ENCODE measurements at places on chromosomes 3 and 15.
A peak's percentile ranks its signal among the peaks of the same experiment; 100 is the strongest.

GRCh38 chr3:14539384-14539741 is 779 bp downstream of the GRIP2 start:
- DNase-seq, result no peak

GRCh38 chr15:45414215-45414885 is 36.0 kb upstream of the GATM start:
- DNase-seq, result no peak

DNA sequence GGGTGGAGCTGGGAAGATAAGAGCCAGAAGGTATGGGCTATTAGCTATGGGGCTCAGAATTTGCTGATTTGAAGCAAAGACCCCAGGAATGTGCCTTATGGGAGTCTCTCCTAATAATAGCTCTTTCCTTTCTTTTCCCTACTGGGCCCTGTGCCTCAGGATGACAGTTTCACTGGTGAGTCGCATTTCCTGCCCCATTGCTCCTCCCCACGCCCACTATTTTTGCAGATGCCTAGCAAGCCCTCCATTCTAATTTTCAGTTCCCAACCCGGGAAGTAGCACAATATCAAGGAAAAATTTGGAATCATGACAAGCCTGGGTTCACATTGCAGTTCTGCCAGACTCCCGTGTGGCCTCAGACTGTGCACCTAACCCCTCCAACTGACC is 583 bp downstream of the IL17RE start:
- DNase-seq, result no peak

DNA sequence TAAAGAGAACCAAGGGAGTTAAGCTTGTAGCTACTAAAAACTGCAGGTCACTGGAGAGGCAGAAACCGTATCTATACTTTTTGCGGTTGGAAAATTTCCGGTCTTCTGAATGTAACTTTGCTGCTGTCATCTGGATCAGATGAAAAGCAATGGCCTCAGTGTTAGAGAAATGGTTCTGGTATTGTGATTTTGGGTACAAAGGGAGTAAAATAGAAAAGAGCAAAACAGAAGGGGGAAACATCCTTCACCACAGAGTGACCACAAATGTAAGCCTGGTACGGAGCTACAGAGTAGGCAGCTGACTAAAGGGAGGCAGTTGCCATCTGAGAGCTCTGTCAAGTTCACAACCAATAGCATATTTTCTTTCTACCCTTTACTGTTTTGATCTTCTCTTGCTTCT is 5.6 kb downstream of the CD96 start:
- DNase-seq, result no peak

- DNase-seq, result no peak
Measured at GRCh38 chr3:24344784-24345439, 149.7 kb downstream of the THRB start.

GRCh38 chr3:120424506-120424905 is 26.3 kb downstream of the FSTL1 start:
- DNase-seq, result no peak

GRCh38 chr15:70535071-70535954 is 228.0 kb downstream of the UACA start:
- DNase-seq, result no peak

GRCh38 chr15:71359246-71359645 is 244.0 kb downstream of the THSD4 start:
- DNase-seq, result no peak

GRCh38 chr3:45387636-45388348 is 584 bp upstream of the LARS2 start:
- DNase-seq, result no peak

DNA sequence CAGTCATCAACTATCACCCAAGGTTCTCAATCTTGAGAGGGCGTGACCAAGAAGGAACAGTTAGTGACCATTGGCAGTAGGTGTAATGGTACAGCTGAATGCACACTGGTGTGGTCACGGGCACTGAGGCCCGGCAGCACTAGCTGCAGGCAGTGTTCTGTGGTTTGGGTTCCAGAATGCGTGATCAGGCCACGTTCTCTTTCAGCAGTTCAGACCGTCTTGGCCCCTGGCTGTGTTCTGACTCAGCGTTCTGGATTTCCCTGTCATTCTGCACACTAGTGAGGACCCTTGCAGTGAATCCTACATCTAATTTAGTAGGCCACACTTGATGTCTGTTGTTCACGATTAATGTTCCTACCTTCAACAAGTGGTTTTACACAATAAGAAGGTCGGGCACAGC is 220.5 kb upstream of the SLCO3A1 start:
- no peak for DNase-seq

DNA sequence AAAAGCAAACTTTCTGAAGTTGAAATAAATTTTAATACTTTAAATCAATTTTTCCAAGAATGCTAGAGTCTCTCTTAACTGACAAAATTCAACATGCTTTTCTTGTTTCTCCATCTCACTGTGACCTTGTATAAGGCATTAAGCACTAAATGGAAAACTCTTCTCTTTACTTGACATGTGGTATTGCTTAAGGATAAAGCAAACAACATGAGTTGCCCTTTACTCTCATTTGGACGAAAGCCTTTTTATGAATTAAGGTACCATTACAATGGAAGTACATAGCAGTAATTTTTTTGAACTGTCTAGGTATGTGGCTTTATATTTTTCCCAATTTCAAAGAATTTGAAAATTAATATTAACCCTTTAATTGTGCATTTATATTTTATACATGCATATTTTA is 1.4 kb downstream of the STRIT1 start:
- DNase-seq, result no peak

DNA sequence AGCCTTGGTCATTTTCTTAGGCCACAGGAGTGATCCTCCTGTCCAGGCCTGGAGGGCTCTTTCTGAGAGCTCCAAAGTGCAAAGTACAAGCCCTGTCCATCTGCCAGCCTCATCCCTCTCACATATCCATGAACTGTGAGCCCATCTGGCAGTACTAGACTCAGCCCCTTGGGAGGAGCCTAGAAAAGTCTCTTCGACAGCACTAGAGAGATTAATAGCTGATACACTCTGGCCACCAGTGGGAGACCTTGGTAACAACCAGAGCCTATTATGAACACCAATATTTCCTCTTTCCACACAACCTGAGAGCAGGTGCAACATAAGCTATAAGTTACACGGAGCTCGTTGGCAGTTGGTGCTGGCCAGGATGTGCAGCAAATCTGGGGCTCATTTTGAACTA is 59.5 kb upstream of the DCLK3 start:
- no peak for DNase-seq

DNA sequence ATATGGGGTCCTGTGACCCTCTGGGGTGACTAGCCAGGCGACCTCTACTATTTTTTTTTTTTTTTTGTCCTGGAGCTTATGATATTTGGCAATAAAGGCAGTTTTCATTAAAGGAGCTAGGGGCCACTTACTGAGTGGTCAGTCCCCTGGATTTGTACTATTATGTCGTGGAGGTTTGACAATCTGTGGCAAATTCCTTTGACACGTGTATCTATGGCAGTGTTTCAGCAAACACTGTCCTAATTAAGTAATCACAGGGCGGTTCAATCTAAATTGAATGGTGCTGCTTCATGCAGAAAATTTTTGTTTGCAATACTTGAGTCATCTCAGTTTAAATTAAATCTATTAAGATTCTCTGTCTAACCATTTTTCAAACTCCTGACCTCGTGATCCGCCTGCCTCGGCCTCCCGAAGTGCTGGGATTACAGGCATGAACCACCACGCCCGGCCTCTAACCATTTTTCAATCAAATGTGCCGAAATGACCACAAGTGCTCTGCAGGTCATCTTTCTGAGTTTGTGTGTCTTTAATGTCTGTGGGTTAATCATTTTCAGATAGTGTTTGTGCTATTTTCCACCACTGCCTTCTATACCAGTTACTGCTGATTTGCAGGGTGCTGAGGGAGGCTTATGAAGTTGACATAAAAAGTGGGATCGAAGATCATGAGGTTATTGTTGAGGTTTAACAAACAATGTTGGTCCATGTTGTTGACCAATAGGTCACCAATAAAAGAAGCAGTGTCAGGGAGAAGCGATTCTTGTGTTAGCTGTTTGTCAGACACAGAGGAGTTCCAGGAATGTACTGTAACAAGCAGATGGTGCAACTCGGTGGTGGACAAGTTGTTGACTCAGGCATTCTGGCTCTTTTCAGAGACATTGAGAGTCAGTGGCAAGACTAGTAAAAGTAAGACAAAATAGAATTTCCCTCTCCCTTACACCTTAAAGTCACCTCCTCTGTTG is 18.6 kb upstream of the SLC2A2 start:
- DNase-seq, result no peak

GRCh38 chr15:57555270-57555669 is 36.4 kb upstream of the MYZAP start:
- DNase-seq, result no peak

DNA sequence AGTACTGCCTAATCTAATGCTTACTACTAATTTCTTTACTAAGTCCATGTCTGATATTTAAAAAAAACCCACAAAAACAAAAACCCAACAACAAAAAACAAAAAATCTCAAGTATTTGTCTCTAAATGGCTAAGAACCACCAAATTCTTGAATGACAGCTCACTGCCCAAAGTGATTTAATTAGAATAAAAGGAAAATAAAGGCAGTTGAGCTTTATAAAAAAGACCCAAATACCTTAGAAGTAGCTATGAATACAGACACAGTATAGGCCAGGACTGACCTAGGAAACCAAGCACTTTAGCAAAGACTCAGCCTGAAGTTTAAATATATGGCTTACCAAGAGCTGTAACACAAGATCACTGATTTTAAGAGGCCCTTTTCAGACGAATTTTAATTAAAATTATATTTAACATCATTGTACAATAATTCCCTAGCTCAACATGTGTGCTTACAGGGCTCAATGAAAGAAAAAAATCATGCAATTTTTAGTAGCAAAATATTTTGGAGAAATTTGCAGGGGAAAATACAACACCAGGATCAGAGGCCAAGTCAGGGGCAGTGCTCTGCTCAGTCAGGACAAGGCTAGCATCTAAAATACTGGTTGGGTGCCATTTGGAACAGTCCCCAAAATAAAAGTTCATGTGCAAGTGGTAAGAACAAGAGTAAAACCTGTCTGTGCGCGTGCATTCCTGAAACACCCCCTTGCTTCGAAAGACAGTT is 24.8 kb downstream of the UQCC5 start:
- DNase-seq, result no peak

DNA sequence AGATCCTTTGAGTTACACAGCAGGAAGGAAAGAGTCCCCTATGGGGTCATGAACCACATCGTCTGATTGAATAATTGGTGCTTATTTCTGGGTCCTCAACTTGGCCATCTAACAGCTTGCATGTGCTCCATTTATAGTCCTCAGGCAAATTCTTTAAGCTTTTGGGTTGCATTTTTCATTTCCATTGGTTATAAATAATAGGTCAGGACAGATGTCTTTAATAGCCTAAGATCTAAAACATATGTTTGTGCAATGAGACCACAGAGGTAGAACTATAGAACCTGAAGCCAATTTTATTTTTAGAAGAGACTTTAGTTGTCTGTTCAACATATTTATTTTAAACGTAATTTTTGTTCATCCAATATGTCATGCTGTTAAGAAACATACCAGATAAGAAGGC is 43.2 kb downstream of the CD200R1L start:
- no peak for DNase-seq

- DNase-seq, result no peak
Measured at GRCh38 chr15:43433165-43433564, 59.8 kb downstream of the TP53BP1 start.

- no peak for DNase-seq
Measured at GRCh38 chr3:131840156-131840797, 194.5 kb downstream of the CPNE4 start.

GRCh38 chr3:100260081-100260684 is 609 bp upstream of the TBC1D23 start:
- DNase-seq, result no peak

DNA sequence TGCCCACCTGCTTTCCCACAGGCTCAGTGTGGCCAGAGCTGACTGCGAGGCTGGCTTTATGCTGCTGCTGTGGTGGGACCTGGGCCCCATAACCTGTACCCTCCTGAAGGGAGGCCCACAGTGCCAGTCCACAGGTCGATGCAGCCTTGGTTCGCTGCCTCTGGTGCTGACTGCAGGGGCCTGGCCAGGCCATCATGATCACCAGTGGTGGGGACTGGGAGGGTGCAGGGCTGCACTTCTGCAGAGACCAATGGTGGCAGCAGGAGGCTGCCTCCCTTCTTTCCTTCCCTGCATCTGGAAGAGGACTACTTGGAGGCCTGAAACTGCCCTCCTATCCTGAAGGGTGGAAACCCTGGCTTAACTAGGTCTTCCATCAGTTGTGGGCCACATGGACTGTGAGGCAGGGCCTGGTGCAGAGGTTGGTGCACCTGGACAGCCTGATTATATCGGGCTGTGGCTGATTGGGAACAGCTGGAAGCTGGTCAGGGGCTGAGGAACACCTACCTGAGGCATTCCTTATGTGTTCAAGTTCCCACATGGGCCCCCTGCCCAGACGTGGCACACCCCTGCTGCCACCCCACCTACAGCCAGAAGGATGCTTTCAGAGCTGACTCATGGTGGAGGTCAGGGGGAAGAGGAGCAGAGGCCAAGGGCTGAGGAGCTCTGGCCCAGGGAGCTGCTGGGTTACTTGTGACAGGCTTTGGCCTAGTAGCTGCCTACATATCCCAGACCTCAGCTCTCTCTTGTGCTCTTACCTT is 29.8 kb downstream of the POMGNT2 start:
- DNase-seq, result no peak

DNA sequence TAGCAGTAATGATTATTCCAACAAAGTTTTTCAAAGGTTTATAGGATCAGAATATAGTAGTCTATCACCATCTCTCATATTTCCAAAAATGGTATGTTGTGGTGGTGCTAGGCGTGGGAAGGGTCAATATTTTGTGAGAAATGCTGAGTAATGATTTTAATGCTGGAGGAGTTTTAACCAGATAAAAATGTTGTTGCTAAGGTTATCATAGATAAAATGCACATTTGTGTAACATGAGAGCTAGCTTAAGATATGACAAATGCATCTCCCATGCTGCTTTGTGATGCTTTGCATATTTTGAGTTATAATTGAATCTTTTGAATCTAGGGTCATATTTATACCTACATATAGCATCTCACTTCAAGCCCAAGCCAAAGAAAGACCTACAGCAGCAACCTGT is 103.9 kb upstream of the ROBO1 start:
- no peak for DNase-seq

GRCh38 chr3:63911509-63911872 is 692 bp downstream of the SCAANT1 start:
- DNase-seq, result no peak

GRCh38 chr3:15964605-15965442 is 167.0 kb upstream of the ANKRD28 start:
- DNase-seq, result no peak

- DNase-seq, result peak; percentile 97
Measured at GRCh38 chr3:184320104-184320445, 5.7 kb downstream of the EIF4G1 start.

GRCh38 chr3:107548601-107549000 is 25.8 kb downstream of the BBX start:
- DNase-seq, result no peak

DNA sequence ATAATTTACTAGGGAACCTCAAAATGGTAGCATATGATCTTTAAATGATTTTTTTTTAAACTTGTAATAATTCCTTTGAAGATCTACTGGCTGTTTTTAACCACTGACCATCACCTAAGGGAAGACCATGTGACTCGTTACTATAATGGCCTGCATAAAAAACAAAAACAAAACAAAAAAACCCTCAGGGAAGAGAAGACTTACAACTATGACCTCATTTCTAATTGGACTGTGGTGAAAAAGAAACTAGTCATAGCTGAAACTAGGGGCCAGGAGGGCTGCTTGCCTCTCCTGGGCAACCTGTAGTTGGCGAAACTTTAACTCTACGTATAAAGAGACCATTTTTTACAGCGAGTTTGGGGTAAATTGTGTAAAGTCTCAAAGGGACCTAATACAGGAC is 23.0 kb downstream of the PAQR9 start:
- DNase-seq, result no peak
